ENCODE measurements at places on chromosomes 2 and 18.

GRCh38 chr18:26771524-26771923 is 94.0 kb downstream of the AQP4 start:
- DNase-seq: no peak

DNA sequence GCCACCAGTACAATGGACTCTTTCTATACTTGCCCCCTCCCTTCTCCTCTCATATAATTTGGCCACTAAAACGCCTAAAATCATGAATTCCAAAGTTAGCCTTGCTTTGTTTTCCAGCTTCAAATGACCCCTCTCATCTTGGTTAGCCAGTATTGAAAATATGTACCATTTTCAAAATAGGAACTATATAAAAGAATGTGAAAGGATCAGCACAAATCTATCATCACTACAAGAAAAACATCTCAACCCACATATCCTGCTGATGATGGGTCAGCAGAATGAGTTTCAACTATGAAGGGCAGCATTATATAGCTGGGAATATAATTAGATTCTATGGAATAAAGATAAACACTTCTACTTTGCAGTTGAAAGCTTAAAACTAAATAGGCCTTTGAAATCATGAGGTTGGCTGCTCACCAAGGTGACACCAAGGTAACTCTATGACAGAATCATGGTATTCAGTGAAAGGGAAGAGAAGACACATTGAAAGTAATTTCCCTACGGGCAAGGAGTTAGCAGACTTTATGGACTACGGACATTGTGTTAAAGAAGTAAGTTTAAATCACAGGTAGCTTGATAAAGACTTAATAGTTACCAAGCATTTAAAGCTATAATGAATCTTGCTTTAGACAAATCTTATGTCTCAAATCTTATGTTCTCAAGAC is 873.0 kb downstream of the CPS1 start:
- no peak for DNase-seq

GRCh38 chr2:39942950-39943349 is 163.9 kb upstream of the THUMPD2 start:
- DNase-seq: no peak

GRCh38 chr2:191245869-191246531 is 796 bp downstream of the MYO1B start:
- DNase-seq: no peak

DNA sequence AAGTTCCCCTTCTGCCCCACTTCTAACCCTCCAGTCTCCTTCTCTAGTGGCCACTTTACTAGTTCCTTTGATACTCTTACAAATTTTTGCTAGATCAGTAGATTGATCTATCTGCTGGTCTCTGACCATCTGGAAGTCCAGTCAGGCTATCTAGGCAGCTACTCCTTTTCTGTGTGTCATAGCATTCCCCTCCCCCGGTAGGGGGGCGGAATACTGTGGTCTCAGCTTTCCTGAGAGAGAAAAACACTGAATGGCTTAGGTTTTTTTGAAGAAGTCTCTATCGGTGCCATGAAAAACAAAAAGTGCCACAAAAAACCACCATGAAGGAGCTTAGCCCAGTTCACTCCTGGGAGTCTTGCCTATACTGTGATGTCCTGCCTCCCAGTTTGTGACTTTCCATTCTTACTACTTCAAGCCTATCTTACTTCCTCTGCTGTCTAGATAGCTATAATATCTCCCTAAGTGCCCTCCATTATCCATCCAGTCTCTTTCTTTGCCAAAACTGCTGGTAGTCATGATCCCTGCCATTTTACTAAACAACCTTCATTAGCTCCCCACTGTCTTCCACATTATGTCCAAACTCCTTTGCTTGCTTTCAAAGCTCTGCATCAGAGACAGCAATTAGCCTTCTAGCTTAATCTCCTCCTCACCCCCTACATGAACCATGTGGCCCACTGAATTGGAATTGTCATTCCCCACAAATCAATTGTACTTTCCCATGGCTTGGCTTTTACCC is 29.9 kb downstream of the TPGS2 start:
- no peak for DNase-seq
